HT-29 (cell line): ENCODE measurements at places on chromosomes 3 and 15.

- DNase-seq = no peak
Measured at GRCh38 chr3:127385540-127385870, 97.7 kb upstream of the PRR20G start.

GRCh38 chr3:5002174-5002870, 23.1 kb downstream of the BHLHE40 start:
- no peak for DNase-seq

DNA sequence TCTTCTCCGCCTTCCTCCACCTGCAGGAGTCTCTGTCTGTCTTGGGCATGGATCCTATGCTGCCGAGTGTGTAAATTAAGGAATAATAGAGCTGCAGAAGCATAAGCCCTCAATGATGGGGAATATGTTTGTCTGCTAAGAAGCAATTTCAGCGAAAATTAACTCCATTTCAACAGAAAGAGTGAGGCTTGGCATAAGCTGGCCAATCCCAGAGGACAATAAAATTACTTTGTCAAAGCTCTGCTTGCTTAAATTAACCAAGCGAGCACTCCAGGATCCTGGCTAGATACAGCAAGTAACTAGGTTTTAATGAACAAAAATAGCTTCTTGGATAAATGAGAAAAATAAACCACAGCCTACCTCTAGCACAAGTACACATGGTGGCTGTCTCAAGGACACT, 33.5 kb upstream of the PRR20G start:
- no peak for DNase-seq

GRCh38 chr15:69325456-69325971, 26.8 kb downstream of the PAQR5 start:
- DNase-seq = no peak

- DNase-seq = no peak
Measured at GRCh38 chr3:164640591-164640990, 437.7 kb downstream of the SI start.

DNA sequence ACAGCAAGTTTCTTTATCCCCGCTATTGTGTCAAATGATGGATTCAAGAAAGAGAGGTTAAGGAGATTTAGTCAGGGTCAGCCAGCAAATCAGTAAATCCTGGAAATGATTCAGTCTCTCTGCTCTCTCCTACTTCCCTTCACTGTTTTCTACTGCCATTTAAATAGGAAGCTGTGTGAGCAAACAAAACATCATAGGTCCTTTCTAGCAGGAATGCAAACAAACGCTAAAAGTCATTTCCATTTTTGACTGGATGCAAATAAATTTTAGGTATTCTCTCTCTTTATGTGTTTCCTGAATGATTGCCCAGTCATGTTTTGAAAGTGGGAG, 299.4 kb upstream of the RORA start:
- no peak for DNase-seq

DNA sequence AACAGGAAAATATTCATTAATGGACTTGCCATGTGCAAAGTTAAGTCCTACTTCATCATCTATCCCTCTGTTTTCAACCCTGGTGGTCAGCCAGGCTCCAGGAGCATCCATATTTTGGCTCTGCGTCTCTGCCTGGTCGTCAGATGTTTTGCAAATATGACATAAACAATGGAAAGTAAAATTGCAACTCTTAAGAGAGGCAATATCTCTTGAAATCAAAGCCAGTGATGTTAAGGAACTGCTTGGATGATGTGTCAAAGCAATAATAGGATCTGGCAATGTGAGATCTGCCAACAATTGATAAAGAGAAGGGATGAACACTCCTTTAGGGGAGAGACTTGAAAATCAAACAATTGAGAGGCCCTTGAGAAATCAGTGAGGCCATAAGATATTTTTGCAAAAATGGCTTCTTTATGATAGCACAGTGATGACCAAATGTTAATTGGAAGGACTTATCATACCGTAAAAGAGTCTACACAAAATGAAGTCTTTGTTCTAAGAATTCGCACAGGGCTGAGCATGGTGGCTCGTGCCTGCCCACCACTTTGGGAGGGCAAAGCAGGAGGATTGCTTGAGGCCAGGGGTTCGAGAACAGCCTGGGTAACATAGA, 6.5 kb downstream of the ABHD6 start:
- DNase-seq = no peak

GRCh38 chr3:173938159-173938558, 540.6 kb downstream of the NLGN1 start:
- DNase-seq = peak; percentile 59

- no peak for DNase-seq
Measured at GRCh38 chr3:32435911-32436815, 44.5 kb downstream of the CMTM7 start.

DNA sequence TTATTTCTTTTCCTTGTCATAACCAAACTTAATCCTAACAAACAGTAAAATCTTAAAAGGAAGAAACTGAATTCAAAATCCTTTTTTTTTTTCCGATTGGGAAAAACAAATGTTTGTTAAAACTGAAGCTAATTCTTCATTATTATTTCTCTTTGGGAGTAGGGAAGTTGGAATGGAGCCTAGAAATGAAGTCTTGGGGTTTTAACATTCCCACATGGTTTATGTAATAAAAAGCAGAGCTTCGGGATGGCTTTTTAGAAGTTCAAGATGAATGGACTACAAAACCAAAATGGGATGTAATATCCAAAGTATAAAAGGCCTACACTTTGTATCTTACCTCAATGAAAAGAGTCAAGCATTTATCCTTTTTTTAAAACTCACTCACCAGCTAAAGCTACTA, 189.0 kb upstream of the TMC3 start:
- DNase-seq = no peak

GRCh38 chr15:52745326-52746161, 44.6 kb downstream of the ONECUT1 start:
- DNase-seq = no peak

DNA sequence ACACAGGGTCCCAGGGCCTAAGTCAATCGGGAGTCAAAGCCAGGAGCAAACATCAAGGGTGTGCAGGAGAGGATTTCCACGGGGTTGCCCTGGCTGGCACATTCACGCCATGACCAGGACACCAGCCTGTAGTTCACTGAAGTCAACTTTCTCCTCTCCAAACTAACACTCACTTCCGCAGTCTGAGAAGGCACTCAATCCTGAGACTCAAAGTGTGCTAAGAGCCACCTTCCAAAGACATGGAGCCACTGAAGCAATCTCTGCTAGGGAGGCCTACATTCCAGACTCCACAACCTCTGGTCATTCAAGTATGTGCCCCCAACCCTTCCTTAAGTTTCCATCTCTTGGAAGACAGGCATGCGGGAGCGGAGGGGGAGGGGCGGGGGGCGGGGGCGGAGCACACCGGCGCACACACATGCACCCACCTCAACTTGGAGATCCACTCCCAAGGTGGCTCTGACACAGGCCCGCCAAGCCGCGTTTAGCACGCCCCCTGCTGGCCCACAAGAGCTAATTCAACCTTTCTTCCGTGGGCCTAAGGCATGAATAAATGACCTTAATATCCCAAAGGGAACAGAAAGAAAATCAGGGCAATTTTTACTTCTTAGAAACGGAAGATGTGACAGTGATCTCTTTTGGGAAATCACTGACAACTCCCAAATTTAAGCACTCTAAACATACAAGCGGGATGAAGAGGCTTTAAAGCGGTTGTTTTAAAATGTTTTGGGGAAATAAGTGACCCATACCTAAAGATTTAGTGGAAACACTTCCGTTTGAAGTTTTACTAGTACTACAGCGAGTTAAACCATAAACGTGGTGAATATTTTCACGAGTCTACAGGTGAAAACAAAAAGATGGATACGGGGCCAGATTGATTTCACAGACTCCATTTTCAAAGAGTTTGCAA, 162.5 kb upstream of the CHRNA7 start:
- peak; percentile 62 for DNase-seq

GRCh38 chr3:151644986-151645385, 88.7 kb upstream of the AADACL2 start:
- DNase-seq = no peak

GRCh38 chr15:73539212-73540128, 93.7 kb downstream of the NPTN start:
- peak; percentile 25 for DNase-seq

DNA sequence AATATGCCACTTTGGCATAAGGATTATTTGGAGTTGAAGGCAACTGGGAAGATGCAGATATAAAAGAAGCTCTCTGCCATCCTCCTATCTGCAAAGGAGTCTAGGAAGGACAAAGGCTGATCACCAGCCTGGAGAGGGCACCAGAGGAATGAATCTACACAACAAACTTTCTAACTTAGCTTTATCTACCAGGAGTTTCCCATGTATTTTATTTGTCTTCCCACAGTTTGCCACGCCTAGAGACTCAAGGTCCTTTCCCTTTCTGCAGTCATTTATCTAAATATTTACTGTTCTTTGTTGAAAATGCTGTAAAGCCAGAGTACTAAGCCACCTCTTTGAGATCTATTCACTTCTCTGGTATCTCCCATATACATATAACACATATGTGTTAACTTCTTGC, 32.2 kb downstream of the GPR176 start:
- DNase-seq = peak; percentile 72

- no peak for DNase-seq
Measured at GRCh38 chr3:194154346-194154745, 18.4 kb downstream of the HES1 start.

DNA sequence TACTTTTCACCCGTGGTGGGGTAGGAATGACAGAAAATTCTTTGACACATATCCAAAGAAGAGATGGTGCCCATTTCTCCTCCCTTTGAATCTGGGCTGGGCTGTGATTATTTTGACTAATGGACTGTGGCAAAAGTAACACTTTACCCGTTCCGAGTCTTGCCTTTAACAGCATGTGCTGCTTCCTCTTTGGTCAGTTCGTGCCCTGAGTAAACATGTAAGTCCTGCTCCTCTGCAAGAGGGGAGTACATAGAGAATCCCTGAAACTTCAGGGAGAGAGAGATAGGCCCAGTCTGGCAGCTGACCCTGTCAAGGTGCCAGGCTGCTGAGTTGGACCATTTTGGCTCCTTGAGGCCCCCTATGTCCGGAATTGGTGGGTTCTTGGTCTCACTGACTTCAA, 243.1 kb downstream of the EPHB1 start:
- DNase-seq = no peak

GRCh38 chr15:94421706-94422105, 190.3 kb downstream of the MCTP2 start:
- DNase-seq = no peak

DNA sequence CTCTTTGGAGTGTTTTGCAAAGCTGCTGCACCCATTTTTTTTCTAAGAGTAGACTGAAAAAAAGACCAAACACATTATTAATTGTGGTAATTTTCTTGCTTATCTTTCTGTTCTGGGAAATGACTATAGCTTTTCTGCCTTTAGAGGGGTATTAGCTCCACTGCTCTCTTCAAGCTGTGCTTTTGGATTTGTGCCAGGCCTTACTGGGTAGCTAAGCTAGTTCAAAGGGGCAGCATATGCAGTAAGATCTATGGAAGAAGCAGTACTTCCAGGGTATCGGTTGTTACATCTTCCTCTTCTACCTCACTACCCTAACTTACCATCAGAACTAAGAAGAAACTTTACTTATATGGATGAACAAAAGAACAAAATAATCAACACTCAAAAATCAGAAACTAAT, 28.7 kb upstream of the ARIH1 start:
- DNase-seq = no peak

DNA sequence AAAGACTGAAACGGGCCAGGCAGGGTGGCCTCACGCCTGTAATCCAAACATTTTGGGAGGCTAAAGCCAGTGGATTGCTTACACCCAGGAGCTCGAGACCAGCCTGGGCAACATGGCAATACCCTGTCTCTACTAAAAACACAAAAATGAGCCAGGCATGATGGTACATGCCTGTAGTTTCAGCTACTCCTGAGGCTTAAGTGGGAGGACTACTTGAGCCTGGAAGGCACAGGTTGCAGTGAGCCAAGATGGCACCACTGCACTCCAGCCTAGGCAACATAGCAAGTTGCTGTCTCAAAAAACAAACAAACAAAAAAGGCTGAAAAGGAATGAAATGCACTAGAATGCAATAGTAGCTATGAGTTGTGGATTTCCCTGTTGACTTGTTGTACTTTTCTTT, 94.7 kb downstream of the STAG1 start:
- no peak for DNase-seq

DNA sequence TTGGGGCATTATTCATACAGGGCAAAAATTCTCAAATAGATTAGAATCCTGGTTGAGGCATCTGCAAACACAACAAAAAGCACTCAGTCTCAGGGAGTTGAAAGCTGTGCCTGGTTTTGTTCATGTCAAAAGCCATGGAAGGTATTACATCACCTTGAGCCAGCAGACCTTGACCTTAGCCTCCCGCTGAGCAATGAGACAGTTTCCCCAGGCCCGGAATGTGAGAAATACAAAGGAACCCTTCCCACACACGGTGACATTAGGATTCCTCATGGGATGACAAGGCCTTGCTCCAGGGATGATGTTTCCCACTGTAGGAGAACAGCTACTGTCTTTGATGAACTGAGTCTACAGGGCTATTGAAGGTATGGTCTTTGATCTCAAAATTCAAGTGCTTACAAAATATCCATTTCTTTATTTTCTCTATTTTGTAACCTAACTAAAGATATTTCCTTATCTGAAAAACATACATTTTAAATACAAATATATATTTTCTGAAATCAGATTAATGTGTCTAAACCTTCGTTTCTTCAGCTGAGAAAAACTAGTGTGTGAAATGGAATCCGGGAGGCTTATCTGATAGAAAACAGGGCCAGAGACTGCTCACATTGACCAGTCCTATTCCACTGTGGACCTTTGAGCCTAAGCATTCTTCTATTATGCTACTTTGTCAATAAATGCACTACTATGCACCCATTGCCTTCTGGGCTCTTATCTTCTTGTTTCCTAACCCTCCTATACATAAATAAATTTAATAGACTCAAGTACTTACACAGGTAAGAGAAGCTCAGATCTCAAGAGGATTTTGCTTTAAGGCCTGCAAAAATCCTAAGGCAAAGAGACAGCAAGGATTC, 298.2 kb downstream of the KBTBD8 start:
- no peak for DNase-seq

- DNase-seq = no peak
Measured at GRCh38 chr15:28098766-28099554, at the start of gene OCA2. Gene OCA2, minus strand, starts transcription at chr15:28099315. Its CDS starts 17,441 bp downstream, at chr15:28081874.

DNA sequence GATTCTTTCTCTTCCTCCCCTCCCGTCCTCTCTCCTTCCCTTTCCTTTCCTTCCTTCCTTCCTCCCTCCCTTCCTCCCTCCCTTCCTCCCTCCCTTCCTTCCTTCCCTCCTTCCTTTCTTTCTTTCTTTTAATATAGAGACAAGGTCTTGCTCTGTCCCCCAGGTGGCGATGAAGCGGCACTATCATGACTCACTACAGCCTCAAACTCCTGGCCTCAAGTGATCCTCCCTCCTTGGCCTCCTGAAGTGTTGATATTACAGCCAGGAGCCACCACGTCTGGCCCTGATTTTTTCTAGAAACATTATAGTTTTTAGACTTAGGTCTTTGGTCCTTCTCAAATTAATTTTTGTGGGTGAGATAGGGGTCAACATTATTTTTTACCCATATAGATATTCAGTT, 15.5 kb downstream of the GRM2 start:
- DNase-seq = no peak

- DNase-seq = peak; percentile 92
Measured at GRCh38 chr3:169772305-169772896, 795 bp upstream of the MYNN start.
